ENCODE measurements at places on chromosomes 2 and 18.
A peak's percentile ranks its signal among the peaks of the same experiment; 100 is the strongest.

GRCh38 chr18:31490387-31490786, 7.6 kb upstream of the DSG2 start:
- no peak for DNase-seq

GRCh38 chr2:151403914-151404313, 5.8 kb upstream of the RIF1 start:
- DNase-seq: no peak

- DNase-seq: no peak
Measured at GRCh38 chr2:27501042-27501441, 4.4 kb downstream of the GCKR start.

- no peak for DNase-seq
Measured at GRCh38 chr2:209145941-209146681, 277.7 kb upstream of the MAP2 start.

- DNase-seq: peak; percentile 54
Measured at GRCh38 chr2:200862532-200863000, 1.9 kb downstream of the CLK1 start.

GRCh38 chr2:72104821-72105588, 42.7 kb downstream of the CYP26B1 start:
- no peak for DNase-seq

- no peak for DNase-seq
Measured at GRCh38 chr2:219278655-219279150, 463 bp upstream of the DNAJB2 start.

- DNase-seq: no peak
Measured at GRCh38 chr18:9419956-9420631, 55.2 kb upstream of the RALBP1 start.

- no peak for DNase-seq
Measured at GRCh38 chr2:170576296-170576695, 138.8 kb upstream of the SP5 start.

GRCh38 chr2:113376913-113377445, 60.5 kb upstream of the ZNG1B start:
- DNase-seq: no peak

- DNase-seq: no peak
Measured at GRCh38 chr18:21241301-21242048, 557 bp upstream of the GREB1L start.

GRCh38 chr18:62425465-62426190, 97.2 kb upstream of the ZCCHC2 start:
- peak; percentile 45 for DNase-seq

DNA sequence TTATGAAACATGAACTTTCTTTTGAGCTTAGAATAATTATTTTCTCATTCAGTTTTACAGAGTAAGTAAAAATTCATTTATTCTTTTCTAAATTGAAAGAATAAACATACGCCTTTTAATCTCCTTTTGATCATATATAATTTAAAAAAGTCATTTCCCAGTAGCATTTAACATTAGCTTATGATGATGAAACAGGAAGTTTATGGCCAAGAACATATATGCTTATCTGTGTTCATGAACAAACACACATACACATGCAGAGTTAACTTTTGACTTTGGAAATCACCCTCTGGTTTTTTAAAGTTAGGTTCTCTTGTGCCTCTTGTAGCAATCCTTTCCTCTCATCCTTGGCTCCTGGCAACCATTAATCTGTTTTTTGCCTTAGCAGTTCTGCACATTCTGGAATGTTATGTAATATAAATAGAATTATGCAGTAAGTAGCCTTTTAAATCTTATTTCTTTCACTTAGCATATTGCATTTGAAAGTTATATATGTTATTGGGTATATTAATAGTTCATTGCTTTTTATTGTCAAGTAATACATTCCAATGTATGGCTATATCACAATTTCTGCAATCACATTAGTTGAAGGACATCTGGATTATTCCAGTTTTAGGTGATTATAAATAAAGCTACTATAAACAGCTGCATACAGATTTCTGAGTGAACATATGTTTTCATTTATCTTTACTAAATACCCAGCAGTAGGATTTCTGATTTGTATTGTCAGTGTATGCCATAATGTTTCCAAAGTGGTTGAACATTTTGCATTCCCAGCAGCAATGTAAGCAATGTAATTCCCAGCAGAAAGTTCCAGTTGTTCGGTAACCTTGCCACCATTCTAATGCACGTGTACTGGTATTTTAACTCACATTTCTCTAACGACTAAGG, 210.3 kb downstream of the ZRANB3 start:
- DNase-seq: no peak

DNA sequence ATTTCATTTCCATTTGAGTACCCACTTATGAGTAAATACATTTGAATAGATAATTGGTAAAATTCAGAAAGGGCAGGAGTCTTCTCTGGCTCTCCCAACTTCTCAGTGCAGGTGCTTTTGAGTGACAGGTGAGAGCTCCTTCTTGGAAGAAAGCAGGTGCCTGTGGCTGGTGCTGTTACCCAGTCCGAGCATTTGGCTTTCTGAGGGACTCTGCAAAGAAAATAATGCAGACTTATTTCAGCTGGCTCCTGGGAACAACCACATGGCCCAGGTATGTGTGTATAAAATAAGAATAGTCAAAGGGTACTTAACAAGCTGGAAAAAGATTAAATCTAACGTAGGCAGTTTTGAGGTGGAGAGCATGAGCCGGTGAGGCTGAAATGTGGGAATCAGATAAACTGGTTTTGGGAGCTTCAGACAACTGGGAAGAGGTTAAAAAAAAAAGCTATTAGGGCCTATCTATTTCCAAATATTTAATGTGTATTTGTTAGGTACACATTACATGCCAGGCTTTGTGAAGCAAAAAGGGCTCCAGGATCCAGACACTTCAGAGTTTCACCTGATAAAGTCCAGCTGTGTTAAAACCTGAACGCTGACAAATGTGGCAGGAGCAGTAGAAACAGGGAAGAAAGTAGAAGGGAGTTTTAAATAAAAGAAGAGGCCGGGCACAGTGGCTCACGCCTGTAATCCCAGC, 20.6 kb downstream of the ZNF236 start:
- no peak for DNase-seq

DNA sequence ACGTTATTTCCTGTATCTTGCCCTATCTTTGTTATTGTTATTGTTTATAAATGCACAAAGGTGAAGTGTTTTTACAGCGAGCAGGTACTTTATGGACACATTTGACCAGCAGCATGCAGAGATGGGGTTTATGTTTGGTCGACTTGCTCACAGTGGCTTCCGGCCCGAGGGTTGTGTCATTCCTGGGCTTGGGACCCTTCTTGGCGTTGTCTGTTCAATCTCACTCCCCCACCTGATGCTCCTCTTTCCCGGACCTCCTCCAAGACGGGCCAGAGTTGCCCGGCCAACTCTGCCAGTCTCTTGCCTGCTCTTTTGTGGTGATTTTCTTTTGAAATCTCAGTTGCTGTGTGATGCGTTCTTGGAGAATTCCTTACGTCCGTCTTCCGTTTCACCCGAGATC, 153.9 kb downstream of the TWIST2 start:
- DNase-seq: no peak

- no peak for DNase-seq
Measured at GRCh38 chr2:235555371-235555770, 61.5 kb downstream of the AGAP1 start.

All from activated T-cell treated with anti-CD3 and anti-CD28 coated beads for 24 hours (primary cell).